ENCODE measurements at places on chromosomes 2 and 18.

DNA sequence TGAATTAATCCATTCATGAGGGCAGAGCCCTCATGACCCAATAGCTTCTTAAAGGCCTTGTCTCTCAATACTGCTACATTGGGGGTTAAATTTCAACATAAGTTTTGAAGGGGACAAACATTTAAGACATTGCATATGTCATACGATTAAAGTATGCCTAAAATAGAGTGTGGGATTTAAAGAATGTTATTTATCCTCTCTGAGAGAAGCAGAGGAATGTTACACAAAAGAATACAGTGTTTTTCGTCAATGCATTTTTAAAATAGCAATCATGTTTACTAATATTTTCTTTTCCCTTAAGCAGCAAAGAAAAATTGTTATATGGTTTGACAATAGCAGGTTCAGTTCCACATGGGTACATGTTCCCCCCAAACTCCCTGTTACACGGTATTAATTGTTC lies 363.1 kb downstream of the NUP35 start:
- no peak for DNase-seq

- DNase-seq, result no peak
These were observed 14.8 kb upstream of the ACTR3 start for GRCh38 chr2:113875135-113875534.

GRCh38 chr2:164655336-164655735 lies 34.1 kb upstream of the GRB14 start:
- no peak for DNase-seq

DNA sequence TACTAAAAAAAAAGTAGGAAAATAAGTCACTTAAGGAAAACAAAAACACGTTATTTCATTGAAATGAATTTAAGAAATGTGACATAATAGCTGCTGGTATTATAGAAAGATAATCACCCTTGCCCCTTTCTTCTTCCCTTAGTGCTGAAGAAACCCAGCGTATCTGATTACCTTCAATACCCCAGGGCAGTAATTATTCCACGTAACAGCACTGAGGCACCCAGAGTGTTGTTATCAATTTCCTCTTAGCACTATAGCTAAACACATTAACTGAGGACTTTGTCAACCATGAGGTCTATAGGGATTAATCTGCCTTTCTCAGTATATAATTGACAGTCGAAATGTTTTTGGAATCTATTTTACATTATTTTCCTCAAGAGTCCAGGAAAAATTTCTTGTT lies 180.0 kb upstream of the NXPH2 start:
- no peak for DNase-seq

DNA sequence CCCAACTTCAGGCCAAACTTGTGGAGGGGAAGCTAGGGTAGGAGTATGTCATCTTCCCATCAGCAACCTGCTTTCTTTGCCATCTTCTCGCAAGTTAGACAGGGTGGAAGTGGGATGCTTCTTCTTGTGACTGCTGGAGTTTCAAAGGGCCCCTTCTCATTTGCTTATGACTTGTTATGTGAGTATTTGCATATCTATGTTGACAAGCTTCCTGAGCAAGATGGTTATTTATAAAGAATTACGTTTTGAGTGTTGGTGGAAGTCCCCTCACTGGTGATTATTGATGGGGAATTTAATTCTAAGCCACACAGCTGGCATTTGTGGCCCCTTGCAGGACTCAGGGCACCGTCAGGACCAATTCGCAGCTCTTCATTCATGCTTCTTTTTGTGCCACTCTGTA lies 791.0 kb downstream of the LRRTM4 start:
- no peak for DNase-seq

- DNase-seq, result no peak
These were observed 39.4 kb upstream of the AGPS start for GRCh38 chr2:177353187-177353478.

GRCh38 chr2:76429374-76429773 lies 718.7 kb upstream of the GCFC2 start:
- no peak for DNase-seq

GRCh38 chr2:17309741-17310339 lies 208.4 kb downstream of the RAD51AP2 start:
- no peak for DNase-seq

DNA sequence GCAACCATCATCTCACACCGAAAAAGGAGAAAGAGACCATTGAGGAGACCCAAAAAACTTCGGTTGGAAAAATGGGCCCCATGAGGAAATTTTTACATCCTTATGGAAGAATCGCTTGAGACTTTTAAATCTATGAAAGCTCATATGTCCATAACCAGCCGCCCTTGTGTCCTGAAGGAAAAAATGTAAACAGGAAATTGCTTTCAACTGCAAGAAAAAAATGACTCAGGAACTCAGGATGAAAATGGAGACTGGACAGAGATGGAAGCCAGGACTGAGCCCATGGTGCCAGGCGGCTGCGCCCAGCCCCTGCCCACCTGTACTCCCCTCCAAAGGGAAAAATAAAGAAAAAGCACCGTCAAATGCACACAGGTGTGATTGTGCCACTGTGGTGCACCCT lies 81.5 kb upstream of the SLC66A3 start:
- DNase-seq, result no peak

DNA sequence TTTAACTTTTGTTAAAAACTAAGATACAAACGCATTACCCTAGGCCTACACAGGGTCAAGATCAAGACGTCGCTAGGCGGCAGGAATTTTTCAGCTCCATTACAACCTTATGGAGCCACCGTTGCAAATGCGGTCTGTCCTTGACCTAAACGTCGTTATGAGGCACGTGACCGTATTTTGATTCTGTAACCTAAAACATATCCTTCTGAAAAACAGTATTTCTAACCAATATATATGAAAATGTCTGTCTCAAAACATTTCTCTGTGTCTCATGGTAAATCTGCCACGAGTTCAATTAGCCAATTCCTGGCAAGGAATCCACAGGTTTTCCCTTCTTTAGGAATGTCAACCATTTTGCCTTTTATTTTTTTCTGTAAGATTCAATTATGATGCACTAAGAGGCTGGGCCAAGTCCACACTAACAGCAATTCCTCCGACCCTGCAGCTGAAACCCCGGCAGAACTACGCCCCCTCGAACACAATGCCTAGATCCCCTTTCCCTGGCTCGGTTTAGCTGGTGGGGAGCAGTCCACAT lies 1.7 kb downstream of the RTN4 start:
- no peak for DNase-seq

- DNase-seq, result no peak
These were observed 31.3 kb downstream of the LANCL1 start for GRCh38 chr2:210445116-210445707.

- peak; percentile 98 for DNase-seq
These were observed at the start of gene MIB1 for GRCh38 chr18:21740538-21741311. Gene MIB1, plus strand, starts transcription at chr18:21740792. Its CDS starts 792 bp downstream, at chr18:21741584.

- no peak for DNase-seq
These were observed 77.5 kb downstream of the NCK2 start for GRCh38 chr2:105822186-105822585.

DNA sequence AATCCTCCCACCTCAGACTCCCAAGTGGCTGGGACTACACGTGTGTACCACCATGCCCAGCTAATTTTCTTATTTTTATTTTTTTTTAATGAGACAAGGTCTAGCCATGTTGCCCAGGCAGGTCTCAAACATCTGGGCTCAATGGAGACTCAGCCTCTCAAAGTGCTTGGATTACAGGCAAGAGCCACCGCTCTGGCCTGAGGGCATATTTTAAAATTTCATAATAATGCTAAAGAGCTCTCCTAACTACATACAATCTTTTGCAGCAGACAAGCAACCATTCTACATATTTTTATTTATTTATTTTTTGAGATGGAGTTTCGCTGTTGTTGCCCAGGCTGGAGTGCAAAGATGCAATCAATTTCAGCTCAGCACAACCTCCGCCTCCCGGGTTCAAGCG lies 207.0 kb downstream of the RAB3GAP1 start:
- DNase-seq, result no peak

GRCh38 chr18:25373432-25374179 lies 21.6 kb upstream of the ZNF521 start:
- DNase-seq, result no peak

GRCh38 chr2:96934831-96935540 lies 51.4 kb downstream of the FAM178B start:
- DNase-seq, result no peak

DNA sequence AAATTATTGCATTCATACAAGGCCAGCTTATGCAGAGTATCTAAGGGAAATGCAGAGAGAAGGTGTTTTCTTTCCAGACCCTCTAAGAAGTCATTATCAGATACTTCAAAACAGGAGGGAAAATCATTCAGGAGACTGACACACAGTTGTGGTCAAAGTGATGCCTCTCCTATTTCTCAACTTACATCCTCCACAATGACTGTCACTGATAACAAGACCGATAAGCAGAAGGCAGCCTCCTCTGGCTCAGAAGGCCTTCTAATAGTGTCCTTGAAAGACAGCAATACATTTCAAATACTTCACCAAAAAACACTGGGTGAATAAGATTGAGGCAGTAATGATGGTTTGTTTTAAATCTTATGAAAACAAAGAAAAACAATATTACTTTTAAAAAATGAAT lies 199.7 kb downstream of the PIEZO2 start:
- no peak for DNase-seq

- no peak for DNase-seq
These were observed 38.9 kb upstream of the ATP6V1B1 start for GRCh38 chr2:70896765-70897202.

DNA sequence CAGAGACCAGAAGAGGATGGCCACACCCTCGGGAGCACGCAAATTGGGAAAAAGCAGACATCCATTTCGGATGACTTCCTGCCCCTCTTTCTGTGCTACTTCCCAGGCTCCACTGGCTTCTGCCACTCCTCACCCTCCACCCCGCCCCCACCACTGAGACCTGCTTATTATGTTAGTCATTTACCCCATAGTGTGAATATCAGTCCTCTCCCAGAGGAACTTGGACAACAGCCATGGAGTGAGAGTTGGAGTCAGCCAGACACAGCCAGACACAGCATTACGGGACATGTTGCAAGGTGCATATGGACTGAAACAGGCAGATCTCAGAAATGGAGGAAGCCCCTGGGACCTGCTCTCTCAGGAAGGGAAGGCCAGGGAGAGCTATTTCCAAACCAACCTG lies 51.8 kb downstream of the CTIF start:
- DNase-seq, result no peak

DNA sequence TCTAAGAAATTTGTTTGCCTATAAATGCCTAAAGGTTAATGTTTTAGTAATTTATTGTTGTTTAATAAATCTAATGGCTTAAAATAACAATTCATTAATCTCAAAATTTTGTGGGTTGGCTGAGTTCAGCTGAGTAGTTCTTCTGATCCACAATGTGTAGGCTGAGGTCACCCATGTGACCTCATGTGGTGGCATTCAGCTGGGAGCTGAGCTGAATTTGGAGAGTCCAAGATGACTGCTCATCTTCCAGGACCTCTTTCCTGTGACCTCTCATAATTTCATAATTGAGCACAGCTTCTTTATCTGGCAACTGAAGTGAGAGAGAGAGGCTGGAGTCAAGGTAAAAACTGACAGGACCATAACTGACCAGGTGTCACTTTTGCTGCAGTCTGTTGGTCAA lies 132.4 kb downstream of the TXNL1 start:
- no peak for DNase-seq

DNA sequence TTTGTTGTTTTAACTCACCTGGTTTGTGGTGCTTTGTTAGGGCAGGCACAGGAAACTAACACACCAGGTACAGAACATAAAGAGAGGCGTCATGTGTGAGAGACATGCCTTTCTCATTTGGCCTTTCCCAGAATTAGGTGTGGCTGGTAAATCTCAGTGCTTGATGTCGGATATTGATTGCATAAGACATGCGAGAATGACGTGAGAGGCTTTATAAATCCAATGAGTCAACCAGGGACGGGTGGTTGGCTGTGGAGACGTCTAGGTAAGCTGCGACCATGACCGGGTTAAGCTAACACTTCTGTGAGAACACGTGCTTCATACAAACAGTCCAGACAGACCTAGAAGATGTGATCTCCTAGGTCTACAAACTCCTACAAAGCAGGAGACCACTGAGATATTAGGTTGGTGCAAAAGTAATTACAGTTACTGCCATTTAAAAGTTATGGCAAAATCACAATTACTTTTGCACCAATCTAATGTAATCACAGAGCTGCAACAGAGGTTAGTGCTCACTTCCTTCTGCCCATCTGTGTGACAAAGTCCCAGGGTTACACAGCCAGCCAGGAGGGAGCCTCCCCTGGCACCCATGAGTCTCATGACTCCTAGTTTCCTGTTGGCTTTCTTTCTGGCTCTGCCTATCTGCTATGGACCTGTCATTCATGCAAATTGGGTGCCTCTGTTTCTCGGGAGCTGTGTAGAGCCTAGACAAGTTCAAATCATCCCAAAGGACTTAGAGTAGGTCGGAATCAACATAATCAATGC lies 98.9 kb upstream of the ATP8B1 start:
- no peak for DNase-seq

GRCh38 chr18:68480196-68480595 lies 234.7 kb downstream of the TMX3 start:
- DNase-seq, result no peak

DNA sequence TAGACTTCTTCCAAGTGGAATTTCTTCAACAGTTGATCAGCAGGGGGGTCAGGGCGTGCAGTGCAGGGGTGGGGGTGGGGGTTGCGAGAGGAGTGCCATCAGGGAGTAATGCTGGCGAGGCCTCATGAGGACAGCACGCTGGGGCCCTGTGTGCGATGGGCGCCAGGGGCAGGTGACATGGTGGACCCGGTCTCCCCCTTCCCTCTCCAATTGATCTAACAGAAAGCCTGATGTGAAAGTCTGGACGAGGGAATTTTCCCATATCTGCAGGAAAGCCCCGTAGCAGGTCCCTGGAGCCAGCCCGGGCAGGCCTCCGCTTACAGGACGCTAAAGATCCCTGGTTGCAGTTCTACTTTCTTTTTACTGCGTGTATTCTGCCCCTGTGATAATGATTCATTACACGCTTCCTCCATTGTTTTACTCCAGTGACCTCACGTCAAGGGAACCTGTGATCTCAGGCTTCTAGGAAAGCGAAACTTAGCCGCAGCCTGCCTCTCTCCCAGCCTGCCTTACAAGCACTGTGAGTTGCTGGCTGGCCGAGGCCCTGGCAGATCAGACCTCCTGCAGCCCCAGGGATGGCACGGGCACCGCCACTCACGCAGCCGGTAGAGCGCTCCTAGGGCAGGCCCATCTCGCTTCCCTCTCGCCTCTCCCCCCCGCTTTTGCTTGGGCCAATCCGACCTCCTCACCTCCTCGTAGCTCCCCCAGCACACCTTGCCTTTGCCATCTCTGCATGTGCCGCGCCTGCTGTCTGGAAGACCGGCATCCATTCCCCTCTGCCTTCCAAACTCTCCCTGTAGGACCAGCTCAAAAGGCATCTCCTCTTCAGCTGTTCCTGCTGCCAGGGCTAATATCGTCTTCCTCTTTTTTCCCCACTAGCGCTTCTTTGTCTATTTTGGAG lies 19.2 kb downstream of the NEURL3 start:
- peak; percentile 61 for DNase-seq

DNA sequence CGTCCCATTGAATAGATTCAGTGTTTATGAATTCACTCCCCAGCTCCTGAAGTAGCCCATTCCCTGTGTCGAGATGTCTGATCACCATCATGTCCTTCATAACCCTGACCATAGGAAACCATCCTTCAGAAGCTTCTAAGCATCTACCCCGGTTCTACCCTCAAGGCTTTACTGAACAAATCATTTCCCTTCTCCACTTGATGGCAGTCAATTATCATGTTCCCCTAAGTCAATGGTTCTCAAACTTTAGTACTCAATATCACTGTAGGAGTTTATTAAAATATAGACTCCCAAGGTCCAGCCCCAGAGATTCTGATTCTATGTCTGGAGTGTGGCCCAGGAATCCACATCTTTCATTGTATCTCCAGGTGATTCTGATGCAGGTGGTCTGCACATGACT lies 228.4 kb upstream of the SP5 start:
- no peak for DNase-seq

Data from stimulated activated CD4-positive, alpha-beta T cell treated with anti-CD3 and anti-CD28 coated beads, Interleukin-15, amount 100 ng/mL, for 1 hour (primary cell).